ENCODE measurements at places on chromosomes 1 and 21.
A peak's percentile ranks its signal among the peaks of the same experiment; 100 is the strongest.

DNA sequence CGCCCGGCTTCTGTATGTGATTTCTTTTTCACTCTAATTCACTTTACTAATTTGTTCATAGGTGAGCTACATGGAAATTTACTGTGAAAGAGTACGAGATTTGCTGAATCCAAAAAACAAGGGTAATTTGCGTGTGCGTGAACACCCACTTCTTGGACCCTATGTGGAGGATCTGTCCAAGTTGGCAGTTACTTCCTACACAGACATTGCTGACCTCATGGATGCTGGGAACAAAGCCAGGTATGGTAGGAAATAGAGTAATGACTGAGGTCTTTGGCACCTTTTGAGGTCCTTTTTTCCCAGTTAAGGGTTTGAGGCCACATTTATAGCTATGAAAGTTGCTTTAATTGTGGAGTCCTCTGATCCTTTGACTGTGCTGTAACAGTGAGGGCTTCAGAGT is 56.9 kb downstream of the KIF1B start:
- no peak for DNase-seq

DNA sequence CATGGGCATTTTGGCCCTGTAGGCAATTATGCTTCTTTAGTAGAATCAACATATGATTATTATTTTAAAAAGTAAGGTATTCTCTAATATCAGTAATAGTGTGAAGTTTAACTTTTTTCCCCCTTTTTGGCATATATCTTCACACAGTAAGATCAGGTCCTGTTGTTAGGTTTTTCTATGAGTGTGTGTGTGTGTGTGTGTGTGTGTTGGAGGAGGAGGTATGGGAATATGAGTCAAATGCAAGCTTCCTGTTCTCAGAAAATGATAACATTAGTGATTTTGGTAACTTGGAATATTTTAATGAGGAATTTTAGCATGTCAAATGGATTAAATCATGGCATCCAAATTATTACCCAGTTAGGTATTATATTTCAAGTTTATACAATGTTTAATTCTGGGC is 65.8 kb upstream of the BCL10 start:
- no peak for DNase-seq

- no peak for DNase-seq
Measured at GRCh38 chr1:208054911-208055379, 144.0 kb upstream of the CD34 start.

DNA sequence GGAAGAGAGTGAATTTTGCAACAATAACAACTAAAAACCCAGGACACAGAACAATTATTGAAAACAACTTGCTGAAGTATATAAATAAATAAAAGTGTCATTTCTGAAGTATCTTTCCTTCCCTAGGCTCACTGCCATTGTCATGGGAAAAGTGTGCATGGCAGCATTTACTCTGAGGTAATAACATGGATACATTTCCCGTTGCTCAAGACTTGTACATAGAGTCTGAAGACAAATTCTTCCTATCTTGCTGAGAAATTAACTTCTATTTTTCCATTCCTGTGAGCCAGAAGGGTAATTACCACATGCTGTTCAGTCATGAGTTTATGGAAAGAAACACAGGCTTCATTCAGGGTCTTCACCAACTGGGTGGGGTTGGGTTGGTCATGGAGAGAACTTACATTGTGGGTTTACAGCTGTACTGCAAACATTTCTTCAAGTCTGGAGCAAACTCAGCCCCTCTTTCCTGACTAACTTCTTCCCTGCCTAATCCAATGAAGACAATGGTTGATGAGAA is 32.2 kb downstream of the ST6GALNAC3 start:
- DNase-seq, result no peak

GRCh38 chr1:158976219-158976618 is 33.5 kb upstream of the IFI16 start:
- no peak for DNase-seq

- DNase-seq, result no peak
Measured at GRCh38 chr1:160167580-160167979, 16.2 kb downstream of the ATP1A4 start.

DNA sequence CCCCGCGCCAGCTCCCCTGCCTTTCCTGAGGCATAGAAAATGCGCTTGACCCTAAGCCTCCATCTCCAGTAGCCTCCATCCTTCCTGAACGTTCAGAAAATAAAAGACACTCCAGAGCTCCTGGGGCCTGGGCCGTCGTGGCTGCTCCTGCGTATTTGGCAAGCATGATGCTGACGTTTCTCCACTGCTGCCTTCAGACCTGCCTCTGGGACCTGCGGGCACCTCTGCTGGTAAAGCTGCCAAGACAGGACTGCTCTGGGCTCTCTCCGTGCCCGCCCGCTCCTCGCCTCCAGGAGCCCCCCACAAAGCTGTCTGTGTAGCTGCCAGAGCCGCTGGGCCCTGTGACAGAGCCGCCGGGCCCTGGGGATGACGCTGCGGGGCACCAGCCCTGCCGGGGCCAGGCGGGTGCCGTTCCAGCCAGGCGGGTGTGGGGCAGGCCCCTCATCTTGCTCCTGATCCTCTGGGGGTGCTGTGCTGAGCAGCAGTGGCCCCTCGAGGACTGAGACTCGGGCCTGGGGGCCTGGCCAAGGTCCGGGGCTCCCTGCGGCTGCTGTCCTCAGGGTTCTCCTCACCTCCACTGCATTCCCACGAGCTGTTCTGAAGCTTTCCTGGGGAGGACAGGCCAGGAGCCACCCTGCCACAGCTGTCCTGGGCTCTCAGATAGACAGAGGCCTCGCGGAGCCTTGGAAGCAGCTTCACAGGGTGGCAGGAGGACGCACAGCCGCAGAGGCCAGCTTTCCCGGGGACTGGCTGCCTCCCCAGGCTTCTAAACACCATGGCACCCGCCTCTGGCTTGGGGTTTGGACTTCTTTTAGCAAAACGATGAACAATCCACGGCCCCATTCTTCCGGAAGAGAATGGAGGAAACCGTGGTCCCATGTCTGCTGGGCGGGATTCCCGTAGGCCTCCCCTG is 48.1 kb downstream of the MORN1 start:
- no peak for DNase-seq

DNA sequence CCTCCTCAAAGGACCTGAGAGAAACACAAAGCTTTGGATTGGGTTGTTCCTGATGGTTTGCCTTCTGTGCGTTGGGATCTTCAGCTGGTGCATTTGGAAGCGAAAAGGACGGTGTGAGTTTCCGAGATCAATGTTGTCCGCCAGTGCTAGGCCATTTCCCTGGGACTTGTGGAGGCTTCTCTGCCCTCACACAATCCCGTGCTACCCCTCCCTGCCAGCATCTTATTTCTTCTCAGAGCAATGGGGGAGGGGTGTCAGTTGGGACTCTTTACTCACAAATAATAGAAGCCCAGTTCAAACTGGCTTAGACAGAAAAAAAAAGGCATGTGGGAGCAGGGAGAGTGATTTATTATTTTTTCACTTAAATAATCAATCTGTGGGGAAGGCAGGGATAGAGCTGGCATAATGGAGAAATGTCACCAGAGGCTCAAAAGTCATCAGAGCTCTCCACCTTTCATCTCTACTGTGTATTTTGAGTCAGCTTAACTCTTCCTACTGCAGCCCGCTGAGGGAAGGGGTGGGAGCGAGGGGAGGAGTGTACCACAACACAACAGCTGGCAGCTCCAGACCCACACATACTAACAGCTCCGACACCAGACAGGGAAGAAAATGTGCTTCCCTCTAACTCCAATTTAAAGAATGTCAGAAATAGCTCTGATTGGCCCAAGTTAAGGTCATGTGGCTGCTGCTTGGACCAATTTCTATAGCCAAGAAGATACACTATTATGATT is 22.4 kb downstream of the LY9 start:
- DNase-seq, result no peak

DNA sequence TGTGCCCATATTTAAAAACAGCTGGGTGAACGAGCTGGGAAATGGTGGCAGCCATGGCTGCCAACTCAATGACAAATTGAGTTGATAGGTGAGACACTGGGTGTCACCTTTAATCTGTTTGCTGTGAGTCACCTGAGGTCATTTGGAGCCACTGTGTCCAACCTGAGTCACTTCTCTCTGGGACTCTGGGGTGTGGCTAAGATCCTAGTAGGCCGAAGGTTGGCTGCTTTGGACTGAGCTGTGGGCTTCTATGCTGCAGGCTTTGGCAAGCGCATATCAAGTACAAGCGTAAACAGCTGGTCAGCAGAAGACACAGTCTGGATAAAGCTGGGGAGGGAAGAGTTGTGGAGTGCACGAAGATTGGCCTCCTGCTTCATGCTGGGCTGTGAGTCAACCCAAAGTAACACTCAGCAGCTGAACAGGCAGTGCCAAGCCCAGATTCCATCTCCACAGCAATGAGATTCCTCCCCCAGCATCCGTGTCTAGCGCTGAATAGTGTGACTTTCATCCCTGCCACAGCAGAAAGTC is 24.0 kb downstream of the TEX35 start:
- peak; percentile 86 for DNase-seq

DNA sequence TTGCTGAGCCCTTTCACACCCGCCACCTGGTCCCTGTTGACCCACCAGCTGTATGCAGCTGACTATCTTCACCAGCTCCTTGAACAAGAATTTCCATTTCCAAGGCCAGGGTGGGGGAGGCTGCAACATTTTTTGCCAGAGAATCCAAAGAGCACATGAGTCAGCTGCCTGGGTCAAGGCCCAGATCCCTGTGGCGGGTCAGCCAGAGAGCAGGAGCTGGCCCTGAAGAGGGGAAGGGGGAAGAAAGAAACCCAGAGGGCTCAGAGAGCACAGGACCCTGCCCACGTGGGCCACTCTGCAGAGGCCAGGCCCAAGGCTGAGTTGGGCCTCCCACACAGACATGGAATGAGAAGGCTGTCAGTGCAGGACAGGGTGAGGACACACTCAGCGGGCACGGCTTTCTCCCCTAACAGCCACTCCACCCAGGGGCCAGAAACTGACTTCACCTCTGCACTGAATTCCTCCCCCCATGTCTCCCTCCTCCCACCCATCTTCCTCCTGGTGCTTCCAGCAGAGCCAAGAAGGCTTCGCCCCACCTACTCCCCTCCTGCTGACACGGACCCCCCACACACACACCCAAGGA is 28.9 kb downstream of the S100A6 start:
- DNase-seq, result peak; percentile 53

DNA sequence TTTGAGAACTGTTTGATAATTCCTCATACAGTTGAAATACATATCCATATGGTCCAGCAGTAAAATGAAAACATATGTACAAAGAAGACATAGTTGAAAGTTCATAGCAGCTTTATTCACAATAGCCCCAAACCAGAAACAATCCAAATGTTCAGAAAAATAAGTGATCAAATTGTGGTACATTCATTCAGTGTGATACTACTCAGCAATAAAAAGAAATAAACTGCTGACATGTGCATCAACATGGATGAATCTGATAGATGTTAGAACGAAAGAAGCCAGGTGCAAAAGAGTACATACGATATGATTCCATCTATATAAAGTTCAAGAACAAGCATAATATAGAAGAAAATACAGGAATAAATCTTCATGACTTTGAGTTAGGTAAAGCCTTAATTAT is 77.2 kb downstream of the EVI5 start:
- no peak for DNase-seq

DNA sequence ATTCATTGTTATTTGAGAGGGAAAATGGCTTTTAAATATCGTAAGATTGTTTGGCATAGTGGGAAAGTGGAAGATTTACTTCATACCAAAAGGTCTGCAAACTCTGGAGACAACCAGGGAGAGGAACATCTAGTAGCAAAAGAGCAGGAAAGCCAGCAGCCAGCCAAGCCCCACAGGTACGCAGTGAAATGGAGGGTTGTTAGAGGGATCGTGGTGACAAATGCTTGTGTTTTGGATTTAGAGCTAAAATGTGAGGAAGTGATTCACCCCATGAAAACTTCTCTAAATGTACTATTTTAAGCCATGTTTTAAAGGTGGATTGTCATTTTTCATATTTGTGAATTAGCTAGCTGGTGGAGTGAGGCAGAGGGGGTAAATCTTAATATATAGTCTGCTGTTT is 69.3 kb downstream of the RPS6KC1 start:
- no peak for DNase-seq

- DNase-seq, result no peak
Measured at GRCh38 chr1:242011894-242012660, 13.2 kb upstream of the MAP1LC3C start.

DNA sequence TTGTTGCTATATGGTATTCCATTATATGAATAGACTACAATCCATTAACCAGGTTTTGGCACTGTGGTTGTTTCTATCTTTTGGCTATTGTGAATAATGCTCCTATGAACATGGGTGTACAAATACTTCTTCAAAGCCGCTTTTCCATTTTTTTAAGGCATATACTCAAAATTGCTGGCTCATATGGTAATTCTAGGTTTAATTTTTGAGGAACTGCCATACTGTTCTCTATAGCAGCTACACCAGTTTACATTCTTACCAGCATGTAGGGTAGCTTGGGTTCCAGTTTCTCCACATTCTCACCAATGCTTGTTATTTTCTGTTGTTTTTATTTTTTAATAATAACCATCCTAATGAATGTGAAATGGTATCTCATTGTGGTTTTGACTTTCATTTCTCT is 19.9 kb upstream of the AGO1 start:
- DNase-seq, result no peak

DNA sequence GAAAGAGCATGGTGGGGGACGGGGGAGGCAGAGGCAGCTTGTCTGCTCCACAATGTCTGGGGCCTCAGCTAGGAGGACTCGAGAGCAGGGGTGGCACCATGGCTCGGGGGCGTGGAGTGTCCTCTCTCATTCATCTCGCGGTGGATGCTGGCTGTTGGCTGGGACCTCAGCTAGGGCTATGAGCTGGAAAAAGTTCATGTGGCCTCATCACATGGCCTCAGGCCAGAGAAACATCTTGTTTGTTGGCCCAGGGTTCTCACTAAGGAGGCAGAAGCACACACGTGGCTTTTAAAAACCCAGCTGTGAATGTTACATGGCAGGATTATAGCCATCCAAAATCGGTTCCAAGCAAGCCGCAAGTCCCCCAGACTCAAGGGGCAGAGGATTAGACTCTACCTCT is 6.2 kb upstream of the CENPS start:
- no peak for DNase-seq

GRCh38 chr1:201013031-201013485 is 10.5 kb downstream of the KIF21B start:
- no peak for DNase-seq

DNA sequence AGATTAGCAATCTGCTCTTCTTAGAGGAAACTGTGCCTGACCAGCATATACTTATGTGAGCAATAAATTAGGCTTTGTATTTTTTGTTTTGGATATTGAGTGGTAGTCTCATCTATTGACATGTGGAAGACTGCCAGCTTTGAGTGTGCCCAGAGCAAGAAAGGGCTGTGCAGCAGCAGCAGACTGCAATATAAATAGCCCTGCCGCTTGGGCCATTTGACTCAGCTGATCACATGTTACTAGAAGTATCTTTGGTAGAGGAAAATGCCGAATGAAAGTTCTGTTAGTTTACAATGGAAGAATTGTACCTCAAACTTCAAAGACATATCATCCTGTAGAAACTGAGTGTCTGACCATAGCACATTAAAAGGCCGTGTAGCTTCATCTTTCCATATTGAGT is 9.1 kb upstream of the PSMB2 start:
- no peak for DNase-seq

DNA sequence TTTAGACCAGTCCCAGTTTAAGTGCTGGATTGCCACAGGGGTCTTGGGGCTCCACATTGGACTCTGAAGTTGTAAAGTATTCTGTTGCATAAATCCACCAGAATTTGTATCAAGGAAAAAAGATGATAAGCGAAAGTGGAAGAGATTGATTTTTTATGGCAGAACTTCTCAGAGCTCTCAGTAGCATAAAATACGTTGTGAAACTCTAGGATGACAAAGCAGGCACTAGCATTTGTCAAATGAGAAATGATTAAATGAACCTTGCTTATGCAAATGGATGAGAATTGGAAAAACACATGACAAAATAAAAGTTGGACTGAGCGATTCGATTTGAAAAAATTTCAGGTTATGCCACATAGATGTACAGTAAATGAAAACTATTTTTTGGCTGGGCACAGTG is 253.8 kb upstream of the RAB4A start:
- DNase-seq, result no peak

GRCh38 chr1:6783221-6783620 is 2.0 kb upstream of the CAMTA1 start:
- no peak for DNase-seq

All from fibroblast of skin of left quadriceps (primary cell).